ENCODE measurements at places on chromosomes 12 and 14.

- DNase-seq: no peak
Measured at GRCh38 chr12:20490213-20490612, 121.9 kb downstream of the PDE3A start.

DNA sequence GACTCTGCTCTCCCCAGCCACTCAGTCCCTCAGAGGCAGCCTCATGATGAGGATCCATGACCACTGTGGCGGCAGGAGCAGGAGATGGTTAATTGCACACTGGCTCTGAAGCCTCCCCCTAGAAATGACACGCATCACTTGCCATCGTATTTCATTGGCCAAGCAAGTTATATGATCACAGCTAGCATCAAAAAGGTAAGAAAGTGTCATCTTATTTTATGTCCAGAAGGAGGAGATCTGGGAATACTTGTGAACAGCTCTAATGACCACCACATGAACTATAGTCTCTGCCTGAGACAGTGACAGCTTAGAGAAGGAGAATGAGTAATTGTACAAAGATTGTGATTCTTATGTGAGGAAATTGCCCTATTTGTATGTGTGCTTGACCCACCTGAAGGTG is 363.4 kb downstream of the NUAK1 start:
- DNase-seq: peak; percentile 21

- DNase-seq: no peak
Measured at GRCh38 chr12:118633071-118633470, 256.7 kb downstream of the SUDS3 start.

DNA sequence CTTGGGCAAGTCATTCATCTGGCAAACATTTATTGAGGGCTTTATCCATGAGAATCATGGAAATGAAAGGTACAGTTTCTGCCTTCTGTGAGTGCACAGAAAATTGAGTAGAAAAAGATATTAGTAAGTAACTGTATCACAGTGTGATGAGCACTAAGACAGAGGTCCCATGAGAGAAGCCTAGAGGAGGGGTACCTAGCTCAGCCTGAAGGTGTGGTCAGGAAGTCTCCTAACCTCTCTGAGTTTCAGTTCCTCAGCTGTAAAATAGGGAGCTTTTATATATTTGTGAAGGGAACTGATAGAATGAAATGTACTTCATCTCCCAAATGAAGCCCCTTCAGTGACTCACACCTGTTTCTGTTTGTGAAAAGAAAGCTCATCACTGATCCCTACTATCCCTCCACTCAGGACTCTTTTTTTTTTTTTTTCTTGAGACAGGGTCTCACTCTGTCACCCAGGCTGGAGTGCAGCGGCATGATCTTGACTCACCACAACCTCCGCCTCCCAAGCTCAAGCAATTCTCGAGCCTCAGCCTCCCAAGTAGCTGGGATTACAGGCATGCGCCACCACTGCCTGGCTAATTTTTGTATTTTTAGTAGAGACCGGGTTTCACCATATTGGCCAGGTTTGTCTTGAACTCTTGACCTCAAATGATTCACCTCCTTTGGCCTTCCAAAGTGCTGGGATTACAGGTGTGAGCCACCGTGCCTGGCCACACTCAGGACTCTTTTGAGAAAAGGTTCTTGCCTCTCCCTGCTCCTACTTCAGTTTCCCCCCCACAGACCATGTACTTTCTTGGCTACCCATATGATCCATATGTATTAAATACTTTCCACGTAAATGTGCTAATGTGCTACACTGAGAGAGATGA is 93.7 kb upstream of the FUT8 start:
- DNase-seq: no peak

DNA sequence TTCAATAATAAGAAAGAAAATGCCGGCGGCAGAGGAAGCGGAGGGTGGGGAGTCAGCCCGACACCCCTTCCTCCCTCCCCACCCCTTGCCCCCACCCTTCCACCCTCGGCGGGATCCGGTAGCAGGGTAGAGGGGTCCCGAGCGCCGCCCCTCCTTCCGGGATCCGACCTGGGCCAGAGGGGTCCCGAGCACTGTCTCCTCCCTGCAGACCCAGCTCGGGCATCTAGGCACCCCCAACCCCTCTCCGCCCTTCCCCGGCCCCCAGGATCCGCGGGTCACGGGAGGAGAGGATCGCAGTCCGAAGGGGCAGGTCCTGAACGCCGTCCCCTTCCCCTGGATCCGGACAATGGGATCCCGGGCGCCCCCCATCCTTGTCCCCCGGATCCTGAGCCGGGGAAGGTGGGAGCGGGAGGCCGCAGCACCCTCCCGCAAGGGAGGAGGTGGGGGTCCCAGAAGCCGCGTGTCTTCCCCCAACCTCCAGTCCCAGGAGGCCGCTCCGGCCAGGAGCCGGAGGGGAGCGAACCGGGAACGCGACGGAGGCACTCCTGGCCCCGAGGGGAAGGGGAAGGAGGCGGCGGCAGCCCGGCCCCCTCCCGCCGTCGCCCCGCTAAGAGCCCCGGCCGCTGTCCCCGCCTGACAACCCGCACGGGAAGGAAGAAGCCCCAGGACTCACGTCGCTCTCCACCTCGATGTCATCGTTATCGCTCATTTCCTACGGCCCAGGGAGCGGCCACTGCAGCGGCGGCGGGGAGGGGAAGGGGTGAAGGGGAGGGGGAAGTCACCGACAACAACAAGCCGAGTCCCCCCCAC is 481 bp downstream of the MAX start:
- DNase-seq: peak; percentile 14

DNA sequence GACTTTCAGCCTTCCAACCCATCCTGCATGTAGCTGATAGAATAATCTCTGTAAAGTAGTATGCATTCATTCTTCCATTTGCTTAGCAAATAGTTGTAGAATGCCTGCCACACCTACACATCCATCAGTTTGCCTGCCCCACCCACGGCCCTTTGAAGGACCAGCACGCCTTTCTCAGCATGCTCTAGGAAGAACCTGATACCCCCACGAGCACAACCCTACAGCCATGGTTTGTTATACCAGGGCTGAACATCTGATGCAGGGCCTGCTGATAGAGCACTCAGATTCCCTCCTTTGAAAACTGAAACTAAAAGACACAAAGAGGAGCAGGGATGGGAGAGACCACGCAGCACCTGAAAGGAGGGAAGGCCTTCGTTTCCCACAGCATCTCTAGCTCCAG is 205.1 kb downstream of the ANO2 start:
- no peak for DNase-seq

GRCh38 chr12:89305373-89305772 is 46.9 kb downstream of the DUSP6 start:
- DNase-seq: no peak

GRCh38 chr12:30952015-30952414 is 25.5 kb downstream of the TSPAN11 start:
- no peak for DNase-seq

- no peak for DNase-seq
Measured at GRCh38 chr12:111437816-111438454, 32.2 kb downstream of the SH2B3 start.

- DNase-seq: no peak
Measured at GRCh38 chr12:24072302-24072701, 122.8 kb upstream of the SOX5 start.

GRCh38 chr12:24846689-24847088 is 102.2 kb downstream of the BCAT1 start:
- no peak for DNase-seq

DNA sequence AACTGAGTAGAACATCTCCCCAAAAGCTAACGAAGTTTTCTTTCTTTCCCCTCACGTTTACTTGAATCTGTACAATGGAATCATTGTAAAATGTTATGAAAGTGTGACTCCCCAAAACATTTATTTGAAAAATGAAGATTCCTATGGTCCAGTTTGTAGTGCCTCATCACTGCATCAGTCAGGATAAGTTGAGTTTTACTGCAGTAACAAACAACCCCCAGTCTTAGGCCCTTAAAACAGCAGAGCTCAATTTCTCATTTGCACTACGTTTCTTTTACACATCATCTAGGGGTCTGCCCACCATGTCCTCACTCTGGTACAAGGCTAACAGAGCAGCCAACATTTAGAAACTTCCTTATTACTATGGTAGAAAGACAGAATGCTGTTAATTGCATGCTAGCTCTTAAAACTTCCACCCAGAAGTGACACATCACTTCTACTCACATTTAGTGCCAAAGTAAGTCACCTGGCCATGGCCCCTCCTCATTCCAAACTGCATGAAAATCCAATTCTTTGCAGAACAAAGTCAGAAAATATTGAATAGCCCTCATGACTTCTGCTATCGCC is 546.4 kb downstream of the MED13L start:
- DNase-seq: no peak

DNA sequence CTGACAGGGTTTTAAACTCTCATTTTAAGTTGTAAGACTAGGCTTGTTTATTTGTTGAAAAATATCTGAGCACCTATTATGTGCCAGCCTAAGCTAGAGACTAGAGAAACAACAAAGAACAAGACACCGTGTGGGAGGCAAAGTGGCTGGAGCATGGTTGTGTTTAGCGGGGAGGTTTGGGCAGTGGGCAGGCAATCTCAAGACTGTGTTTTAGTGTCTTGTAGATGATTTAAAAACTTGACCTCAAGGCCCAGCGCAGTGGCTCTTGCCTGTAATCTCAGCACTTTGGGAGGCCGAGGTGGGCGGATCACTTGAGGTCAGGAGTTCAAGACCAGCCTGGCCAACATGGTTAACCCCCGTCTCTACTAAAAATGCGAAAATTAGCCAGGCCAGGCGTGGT is 7.8 kb downstream of the RPL36AL start:
- no peak for DNase-seq

DNA sequence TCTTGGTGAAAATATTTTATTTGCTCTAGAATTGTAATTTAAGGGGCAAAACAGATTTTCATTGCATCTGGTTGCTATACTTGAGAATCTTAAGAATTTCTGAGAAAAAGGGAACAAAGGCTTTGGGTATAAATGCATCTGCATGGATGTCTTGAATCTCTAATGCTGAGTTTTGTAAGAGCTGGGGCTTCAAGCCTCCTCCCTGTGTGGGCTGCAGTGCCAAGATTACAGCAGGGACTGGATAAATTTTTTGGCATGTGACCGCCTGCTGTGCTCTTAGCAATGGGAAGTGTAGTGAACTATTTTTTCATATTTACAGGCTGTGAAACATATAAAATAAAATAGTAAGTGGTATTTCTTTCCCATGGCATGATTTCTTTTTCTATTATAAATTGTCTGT is 70.0 kb downstream of the SLC38A6 start:
- DNase-seq: no peak

GRCh38 chr12:112178796-112179195 is 53.4 kb downstream of the TRAFD1 start:
- DNase-seq: no peak

DNA sequence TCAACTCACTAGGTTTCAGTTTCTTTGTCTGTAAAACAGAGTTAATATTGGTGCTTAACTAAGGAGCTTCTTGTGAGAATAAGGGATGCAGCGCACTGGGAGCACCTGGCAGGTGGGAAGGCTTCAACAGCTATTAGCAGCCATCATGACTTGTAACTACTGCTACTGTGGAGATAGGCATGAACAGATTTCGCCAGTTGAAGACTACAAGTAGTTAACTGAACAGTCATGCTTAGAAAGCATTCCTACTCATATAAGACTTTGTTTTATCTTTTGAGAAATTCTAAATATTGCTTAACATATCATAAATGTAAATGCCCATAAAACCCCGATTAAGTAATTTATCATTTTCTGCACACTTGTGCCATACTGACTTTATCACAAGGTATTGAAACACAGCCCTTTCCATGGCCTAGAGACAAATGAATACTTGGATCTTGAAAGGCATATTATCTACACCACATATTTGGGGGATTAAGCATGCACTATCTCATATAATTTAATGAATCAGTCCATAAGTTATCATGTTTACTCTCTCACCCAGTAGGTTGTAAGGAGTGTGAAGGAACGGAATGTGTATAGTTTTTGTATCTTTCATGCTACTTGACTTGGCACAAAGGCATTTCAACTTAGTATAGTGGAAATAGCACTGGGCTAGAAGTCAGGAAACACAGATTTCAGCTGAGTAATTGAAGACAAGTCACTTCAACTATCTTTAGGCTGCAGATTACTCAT is 16.1 kb downstream of the NTN4 start:
- no peak for DNase-seq

DNA sequence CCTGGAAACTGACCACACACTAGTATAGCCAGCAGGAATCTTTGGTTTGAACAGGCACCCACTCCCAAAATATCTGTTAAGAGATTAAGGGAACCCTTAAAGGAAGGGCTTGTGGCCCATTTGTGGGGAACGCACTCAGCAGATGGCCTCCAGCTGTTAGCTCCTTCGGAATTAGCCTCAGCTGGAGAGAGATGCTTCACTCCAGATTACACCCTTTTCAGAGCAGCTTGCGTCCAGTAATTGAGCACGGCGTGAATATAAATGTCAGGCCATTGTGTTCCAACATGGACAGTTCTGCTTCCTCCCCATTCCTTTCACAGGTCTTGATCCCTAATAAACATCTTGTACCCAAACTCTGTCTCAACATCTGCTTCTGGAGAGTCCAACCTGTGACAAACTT is 397.8 kb downstream of the SEC23A start:
- no peak for DNase-seq

GRCh38 chr12:5310151-5310550 is 121.8 kb upstream of the NTF3 start:
- no peak for DNase-seq

DNA sequence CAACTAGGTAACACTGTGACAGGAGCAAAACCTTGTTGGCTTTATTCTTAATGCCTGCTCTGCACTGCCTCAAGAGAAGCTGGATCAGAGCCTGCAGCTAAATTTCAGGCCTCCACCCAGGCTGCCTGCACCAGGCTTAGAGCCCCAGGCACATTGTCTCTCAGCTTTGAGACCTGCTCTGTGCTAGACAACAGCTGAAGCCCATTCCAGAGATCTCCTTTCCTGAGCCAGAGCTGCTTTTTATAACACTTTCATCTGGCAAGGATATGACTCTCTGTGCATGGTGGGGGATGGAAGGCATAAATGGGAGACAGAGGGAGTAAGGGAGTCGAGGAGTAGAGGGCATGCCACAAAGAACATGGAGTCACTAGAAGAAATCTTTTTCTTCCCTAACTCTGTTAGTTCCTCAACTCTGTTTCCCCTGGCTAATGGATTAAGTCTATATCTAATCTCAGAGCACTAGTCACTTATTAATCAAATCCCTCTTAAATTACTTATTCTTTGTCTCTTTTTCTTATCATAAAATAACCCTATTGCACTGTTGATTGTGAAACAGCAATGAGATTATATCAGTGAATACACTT is 27.1 kb upstream of the LUM start:
- no peak for DNase-seq

GRCh38 chr12:34097213-34097612 is 74.9 kb downstream of the ALG10 start:
- DNase-seq: no peak

GRCh38 chr12:94174576-94174975 is 26.2 kb downstream of the PLXNC1 start:
- DNase-seq: no peak

DNA sequence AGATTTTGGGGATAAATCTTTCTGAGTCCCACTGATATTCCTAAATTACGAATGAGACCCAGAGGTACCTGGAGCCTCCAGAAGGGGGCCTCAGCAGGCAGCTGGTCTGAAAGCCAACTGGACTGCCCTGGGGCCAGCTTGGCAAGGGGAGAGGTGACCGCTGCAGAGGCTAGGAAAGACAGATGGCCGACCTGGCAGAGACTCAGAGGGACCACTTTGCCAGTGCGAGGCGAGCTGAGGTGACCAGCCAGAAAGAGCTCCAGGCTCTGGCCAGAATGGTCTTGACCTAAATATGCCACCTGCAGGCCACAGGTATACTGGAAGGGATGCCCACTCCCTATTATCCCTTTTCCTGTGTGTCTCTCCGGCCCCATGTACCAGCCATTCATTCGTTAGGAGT is 256.8 kb upstream of the GARIN6 start:
- peak; percentile 13 for DNase-seq
